ENCODE measurements at places on chromosomes 16 and 17.

DNA sequence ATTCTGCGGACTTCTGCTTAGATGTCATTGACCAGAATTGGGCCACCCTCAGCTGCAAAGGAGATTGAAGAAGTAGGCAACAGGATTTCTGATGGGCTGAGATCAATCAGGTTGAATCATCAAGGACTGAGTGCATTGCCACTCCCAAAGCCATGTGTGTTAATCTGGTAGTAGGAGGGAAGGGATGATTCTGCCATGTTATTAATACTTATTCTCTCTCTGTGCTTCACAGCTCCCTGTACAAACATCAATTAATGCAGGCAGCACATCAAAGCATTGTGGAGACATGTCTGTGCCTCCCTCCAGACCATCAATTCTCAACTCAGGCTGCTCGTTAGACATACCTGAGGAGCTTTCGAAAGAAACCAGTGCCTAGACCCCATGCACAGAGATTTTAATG is 11.6 kb downstream of the LRRC3C start:
- DNase-seq = no peak

DNA sequence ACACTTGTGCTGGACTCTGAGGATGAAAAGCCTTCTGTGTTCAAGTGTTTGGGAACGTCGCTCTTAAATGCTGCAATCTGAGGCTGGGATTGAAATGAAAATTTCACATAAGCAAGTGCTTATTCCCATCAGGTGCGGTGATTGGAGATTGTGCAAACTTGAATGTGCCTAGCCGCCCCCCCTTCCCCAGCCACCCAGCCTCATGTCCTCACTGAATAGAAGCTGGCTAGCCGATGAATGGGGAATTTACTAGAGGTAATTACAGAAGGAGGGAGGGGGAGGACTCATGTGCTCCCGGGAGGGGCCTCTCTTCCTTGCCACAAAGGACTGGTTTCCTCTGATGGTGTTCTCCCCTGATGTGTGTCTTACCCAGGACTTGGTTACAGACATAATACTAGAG is 544.8 kb upstream of the EEF2KMT start:
- no peak for DNase-seq

DNA sequence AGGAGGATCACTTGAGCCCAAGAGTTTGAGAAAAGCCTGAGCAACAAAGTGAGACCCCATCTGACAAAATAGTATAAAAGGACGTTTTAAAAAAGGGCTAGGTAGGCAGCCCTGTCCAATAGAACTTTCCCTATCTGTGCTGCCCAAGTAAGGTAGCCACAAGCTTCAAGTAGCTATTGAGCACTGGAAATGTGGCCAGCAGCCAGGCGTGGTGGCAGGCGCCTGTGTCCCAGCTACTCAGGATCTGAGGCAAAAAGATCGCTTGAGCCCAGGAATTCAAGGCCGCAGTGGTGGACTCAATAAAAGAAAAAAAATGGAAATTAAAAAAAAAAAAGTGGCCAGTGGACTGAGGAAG is 1.5 kb upstream of the NQO1 start:
- DNase-seq = no peak

DNA sequence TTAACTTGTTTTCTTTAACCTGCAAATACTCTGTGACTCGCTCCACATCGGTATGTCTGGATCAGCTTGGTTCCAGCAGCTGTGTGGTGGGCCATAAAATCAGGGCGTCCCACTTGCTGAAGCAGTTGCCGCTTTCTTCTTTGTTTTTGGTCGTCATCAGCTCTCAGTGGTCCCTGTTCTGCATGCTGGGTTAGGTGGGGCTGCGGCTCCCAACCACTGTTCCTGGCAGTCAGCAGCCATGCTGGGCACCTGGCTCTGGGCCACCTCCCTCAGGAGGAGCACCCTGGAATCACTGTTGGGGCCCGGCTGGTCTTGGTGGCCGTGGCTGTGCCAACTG is 23.0 kb downstream of the MGRN1 start:
- DNase-seq = no peak

DNA sequence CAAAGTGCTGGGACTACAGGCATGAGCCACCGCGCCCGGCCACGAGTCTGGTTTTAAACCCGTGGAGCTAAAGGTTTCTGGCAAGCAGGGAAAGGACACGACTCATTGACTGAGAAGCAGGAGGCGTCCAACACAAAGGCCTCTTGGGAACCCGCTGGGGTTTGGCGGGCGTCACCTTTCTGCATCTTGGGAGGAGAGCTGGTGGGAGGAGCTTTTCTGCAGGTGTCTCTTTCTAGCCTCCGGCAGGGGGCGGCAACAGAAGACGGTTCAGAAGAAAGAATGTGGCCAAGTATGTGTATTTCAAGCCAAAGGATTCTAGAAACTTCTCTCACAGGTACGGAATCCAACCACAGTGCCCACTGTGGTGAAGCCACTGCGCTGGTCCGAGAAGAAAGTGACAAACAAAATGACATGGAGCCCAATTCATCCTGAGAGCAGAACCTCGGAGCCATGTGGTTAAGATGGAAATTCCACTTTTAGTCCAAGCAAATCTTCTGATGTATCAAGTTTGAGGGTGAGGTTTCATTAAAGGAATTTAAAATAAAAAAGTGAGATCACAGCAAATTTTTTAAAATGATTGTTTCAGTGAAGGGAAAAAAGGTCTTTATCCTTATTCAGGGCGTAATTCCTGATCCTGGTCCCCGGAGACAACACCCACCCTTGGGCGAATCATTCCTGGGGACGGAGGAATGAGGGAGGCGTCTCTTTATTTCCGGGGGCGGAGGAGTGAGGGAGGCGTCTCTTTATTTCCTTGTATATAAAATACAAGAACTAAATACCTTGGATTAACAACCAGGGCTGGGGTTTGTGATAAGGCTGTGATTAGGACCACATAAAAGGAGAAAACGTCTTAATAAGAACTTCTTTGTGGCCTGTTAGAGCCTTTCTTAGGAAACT is 97.6 kb downstream of the MRM3 start:
- no peak for DNase-seq

DNA sequence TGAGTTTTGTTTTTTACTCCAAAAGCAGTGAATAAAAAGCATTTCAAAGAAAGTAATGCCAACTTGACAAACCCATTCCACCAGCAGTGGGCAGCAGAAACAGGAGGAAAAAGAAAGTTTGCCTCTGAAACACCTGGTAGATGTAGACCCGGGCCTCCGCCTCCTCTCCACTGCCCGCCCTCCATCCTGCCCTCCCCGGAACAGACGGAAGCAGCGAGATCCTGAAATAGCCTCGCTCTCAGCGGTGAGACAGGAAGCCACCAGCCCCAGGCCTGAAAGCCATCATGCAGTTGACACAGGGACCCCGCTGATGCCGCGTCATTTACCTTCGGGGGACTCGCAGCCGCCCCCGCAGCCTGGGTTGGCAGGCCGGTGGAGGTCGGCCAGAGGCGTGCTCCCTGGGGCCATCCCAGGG is 67.8 kb downstream of the C16orf78 start:
- DNase-seq = no peak

- no peak for DNase-seq
Measured at GRCh38 chr17:45950888-45951287, 48.2 kb upstream of the STH start.

DNA sequence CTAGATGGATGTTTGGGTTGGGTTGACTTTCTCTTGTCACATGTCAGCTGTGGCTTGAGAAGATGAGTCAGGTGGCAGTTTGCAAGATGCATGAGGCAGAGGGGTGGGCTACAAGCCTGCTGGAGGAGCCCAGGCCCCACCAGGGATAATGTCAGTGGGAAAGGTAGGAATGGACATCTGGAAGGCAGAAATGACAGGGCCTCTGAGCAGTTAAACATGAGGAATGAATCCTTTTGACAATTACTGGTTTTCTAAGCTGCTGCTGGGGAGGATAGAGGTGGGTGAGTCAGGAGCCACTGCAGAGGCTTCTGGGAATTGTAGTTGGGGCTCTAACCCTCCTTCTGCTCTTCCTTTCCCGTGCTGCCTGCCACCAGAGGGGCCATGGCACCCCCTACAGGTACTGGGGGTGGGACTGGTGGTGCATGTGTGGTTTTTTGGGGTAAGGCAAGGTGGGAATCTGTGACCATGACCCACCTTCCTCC is 15.7 kb downstream of the SLC52A1 start:
- DNase-seq = no peak

DNA sequence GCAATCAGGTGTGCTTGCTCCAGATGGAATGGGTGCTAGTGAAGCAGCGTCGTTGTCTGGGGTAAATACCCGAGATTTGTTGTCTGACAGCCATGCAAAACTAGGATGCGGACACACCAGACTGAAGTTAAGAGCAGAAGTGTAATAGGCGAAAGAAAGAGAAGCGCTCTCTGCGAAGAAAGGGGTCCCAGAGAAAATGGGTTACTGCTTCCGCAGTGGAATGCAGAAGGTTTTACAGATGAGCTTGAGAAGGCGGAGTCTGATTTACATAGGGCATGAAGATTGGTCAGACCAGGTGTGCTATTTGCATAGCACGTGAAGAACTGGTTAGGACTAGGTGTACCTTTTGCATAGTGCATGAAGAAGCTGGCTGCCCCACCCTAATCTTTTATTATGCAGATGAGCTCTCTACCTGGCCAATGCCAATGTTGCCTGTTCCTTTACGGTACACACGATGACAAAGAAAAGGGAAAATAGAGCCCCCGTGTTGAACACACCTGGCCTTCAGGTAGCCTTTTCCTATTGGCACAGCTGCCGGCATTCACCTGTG is 32.0 kb upstream of the SNN start:
- DNase-seq = no peak

- DNase-seq = no peak
Measured at GRCh38 chr17:57565176-57565575, 179.9 kb downstream of the CCDC182 start.

- DNase-seq = peak; percentile 58
Measured at GRCh38 chr17:1186923-1187771, 7.4 kb upstream of the ABR start.

- DNase-seq = no peak
Measured at GRCh38 chr17:5571281-5571680, 13.0 kb downstream of the NLRP1 start.

Measured in NCI-H1930 (cell line).